ENCODE measurements at places on chromosomes 16 and 17.

- DNase-seq: no peak
Observed at GRCh38 chr17:56021681-56022190, 131.5 kb upstream of the ANKFN1 start.

DNA sequence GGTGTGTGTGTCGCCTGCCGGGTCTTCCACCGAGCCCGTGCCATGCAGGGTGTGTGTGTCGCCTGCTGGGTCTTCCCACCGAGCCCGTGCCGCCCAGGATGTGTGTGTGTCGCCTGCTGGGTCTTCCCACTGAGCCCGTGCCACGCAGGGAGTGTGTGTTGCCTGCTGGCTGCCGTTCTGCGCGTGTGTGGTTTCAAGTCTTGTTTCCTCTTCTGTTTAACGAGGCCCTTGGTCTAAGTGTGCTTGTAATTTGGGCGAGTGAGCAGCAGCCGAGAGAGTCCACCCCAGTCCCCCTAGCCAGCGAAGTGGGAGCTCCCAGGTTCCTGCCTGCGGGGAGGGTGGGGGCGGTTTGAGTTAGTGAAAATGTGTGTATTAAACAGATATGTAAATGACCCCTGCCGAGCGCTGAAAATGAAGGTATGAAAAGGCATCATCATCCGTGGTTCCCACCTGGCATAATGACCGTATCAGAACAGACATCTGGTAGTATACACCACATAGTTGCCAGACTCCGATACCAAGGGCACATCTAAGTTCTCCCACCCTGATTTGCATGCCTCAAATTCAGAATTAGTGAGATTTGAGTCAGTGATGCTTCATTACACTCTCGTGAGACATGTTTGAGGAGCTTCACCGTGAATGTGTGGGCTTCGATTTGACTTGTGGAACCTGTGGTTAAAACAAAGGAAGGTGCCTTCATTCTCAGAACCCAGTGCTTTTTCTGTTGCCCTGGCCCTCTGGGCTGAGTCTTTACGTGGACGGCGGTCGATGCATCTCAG is 114.5 kb upstream of the CHMP6 start:
- peak; percentile 71 for DNase-seq

GRCh38 chr17:77864234-77865111 is 94.0 kb upstream of the TNRC6C start:
- DNase-seq: no peak

DNA sequence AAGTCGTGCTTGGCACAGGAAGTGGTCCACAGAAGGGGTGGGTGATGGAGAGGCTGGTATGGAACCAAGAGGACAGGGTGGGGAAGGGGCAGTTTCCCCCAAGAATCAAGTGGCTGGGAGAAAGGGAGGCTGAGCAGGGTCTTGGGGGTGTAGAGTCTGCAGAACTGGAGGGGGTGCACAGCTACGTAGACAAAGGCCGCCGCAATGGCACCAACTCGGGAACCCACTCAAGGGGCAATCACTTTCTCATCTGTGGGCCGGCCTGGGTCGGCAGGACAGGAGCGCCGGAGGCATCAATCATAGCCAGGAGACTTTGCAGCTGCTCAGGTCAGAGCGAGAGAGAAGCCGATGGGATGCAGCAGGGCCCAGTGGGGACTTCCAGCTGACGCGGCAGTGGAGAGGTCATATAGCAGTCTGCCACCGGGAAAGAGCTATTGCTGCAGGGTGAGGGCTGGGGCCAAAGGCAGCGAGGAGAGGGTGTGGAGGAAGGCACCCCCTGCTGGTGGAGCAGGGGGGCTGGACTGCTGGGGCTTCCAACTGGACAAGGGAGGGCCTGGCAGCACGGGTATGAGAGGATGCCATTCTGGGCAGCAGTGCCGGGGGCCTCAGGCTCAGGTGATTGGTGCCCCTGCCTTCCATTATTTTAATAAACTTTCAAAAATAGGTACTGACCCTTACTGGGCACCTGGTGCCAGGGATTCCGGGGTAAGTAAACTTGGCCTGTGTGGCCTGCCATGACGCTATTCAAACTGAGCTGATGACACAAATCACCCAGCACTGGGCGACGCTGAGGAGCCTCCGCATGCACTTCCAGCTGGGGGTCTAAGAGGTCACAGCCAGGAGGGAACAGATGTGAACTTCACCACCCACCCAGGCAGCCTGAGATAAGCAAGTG is 52.5 kb upstream of the MTSS2 start:
- DNase-seq: no peak

DNA sequence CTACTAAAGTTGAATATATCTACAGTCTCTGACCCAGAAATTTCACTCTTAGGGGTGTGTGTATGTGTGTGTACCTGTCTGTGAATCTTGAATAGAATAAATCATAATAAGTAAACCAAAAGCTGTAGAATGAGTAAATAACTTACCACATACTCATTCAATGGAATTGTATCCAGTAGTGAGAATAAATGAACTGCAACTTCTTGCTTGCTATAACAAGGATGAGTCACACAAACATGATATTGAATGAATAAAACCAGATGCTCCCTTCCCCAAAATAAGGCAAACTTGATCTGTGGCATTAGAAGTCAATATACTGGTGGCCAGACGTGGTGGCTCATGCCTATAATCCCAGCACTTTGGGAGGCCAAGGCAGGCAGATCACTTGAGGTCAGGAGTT is 259.8 kb upstream of the MON1B start:
- DNase-seq: no peak

DNA sequence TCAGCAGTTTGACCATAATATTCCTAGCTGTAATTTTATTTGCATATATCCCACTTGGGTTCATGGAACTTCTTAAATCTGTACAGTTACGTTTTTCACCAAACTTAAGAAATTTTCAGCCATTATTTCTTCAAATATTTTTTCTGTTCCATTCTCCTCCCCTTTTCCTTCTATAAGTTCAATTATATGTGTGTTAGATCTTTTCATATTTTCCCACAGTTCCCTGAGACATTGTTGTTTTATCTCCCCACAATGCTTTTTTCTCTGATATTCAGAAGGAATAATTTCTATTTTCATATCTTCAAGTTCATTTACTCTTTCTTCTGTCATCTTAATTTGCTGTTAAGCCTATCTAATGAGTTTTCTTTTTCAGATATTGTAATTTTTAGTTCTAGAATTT is 26.1 kb downstream of the IKZF3 start:
- DNase-seq: no peak

- DNase-seq: no peak
Observed at GRCh38 chr16:11202260-11203091, 53.5 kb downstream of the SOCS1 start.

- DNase-seq: no peak
Observed at GRCh38 chr16:73196670-73197069, 148.7 kb upstream of the ZFHX3 start.

DNA sequence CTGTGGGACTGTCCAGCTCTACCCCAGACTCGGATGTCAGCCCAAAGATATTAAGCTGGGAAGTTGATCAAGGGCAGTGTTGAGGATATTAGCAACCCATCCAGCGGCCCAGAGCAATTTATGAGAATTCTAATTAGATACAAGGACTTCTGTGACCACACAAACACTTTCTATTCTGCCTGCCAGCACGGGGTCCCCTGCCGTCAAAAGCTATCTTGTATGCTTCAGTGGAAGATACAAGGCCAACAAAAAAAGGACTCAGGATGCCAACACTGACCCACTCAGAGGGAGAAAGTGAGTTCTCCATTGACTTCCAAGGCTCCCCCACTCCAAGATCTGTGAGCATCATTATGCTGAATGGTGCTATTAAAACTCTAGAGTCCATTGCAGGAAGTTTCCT is 390.7 kb downstream of the GRIN2A start:
- DNase-seq: no peak

DNA sequence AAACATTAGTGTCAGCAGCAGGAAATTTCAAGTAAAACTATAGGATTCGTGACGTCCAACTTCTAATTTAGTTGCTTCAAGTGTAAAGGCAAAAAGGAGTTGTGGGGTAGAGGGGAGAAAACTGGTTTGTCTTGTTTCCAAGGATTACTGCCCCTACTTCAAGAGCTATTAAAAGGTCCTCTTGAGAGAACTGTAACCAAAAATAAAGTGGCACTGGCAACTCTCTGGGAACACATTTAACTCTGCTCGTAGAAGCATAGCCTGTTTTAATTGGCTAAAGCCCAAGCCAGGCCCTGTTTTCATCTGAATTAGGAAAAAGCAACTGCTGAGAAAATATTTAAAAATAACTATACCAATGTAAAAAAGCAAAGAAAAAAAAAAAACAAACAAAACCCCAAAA is 51.8 kb upstream of the AKAP1 start:
- DNase-seq: no peak

DNA sequence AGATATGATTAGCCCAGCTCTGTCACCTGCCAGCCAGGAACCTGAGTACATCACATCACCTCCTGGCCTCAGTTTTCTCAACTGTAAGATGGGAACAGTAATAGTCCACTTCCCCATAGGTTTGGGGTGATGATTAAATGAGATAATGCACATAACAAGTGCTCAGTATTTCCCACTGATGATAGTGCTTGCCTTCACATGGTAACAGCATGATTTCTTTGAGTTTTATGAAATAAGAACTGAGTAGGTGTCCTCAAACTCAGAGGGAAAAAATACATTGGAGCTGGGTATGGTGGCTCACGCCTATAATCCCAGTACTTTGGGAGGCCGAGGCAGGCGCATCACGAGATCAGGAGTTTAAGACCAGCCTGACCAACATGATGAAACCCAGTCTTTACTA is 30.1 kb upstream of the SNN start:
- DNase-seq: no peak

DNA sequence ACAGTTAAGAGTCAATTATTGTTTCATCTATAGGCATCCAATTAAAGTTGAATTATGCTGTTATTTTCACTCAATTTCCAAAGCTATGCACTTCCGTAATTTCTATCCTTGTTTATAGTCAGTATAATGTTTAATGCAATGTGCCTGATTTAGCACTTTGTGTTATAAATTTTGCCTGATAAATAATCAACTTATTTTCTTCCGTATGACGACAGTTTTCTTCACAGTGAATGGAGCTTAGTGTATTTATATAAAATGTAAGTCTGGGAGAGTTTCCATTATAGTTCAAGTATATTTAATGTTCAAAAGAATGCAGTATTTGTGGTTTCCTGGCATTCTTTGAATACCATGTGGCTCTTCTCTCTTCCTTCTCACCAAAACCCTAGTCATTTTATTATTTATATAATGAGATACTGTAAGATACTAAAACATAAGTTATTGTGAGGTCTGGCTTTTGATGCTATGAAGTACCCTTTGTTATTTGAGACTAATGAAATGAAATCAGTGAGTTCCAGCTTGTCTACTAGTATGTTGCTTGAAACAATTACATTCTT is 240.6 kb downstream of the PRKCA start:
- DNase-seq: no peak

DNA sequence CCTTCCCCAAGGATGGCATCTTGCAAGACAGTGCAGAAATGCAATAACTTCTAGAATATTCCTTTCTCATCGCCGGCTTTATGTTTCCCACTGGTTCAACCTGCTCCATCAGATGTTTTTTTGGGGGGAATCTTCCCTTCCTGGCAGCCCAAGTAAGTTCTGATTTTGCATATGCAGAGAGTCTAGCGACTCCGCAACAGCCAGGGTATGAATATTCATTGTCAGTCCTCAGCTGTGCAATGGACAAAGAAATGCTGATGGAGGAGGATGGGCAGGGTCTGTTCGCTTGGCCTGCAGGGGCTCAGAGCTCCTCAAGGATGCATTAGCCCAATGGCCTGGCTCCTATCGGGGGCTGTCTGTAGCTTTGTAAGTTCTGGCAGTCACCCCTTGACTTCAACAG is 358.8 kb upstream of the CCL2 start:
- no peak for DNase-seq

DNA sequence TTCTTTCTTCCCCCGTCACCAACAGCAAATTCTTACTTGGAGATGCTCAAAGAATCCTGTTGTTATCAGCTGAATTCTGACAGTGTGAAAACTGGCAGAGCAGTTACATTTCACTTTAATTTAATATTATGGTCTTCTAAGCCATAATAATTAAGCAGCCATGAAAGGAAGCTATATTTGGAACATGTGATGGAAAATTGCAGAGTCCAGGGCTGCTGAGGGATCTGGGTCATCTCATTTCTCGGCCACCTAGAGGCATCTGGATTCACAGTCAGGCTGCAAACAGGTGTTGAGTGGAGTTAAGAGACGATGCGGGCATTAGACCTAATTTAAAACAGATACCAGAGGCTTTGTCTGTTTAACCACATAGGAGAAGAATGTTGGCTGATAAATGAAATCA is 38.4 kb downstream of the CHD9NB start:
- DNase-seq: no peak

DNA sequence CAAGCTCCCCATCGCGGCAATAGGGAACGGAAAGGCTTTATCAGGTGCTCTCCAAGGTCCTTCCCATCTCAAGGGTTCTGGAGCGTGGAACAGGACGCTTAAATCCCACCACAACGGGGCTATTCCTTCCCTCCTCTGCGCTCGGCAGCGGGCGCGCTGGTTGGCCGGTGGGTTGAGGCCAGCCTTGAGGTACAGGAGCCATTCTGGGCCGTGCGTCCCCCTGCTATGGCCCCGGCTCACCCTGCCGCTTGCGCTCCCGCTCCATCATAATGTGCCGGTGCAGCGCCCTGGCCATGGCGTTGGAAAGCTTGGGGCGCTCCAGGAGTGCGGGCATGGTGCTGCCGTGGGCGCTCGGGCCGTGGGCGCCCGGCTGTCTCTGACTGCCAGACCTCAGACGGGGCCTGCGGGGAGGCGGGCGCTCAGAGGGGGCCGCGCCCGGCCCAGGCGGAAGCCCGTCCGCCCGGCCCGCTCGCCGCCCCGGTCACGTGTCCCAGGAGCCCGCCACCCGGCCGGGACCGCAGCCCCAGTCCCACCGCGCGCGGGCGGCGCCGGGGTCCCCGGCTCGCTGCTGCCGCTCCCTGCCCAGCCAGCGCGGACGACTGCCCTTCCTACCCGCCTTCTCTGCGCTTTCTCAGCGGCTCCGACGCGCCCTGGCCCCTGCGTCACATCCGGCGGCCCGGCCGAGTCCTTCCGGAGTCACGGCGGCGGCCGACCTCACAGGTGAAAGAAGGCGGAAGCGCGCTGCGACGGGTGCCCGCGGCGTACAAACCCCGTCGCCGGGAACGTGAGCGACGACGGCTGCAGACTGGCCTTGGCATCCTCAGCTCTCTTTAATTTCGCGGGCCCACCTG is at the start of gene GPS2:
TSS of gene GPS2 (minus strand) at position 642 of the 851 bp plus-strand sequence. CDS start at position 334, 308 bp downstream.
- peak; percentile 95 for DNase-seq

DNA sequence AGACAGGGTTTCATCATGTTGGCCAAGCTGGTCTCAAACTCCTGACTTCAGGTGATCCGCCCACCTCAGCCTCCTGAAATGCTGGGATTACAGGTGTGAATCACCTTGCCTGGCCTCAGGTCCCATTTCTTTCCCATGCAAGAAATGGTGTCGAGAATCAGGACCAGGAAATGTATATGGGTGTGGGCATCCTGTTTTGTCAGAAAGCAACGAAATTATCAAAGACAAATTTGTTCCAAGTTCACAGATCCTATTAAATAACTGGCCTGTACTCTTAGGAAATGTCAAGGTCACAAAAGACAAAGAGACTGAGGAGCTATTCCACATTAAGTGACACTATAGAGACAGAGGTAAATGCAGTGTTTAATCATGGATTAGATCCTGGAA is 17.1 kb upstream of the ST6GALNAC1 start:
- DNase-seq: no peak

GRCh38 chr16:87060034-87060986 is 256.9 kb downstream of the C16orf95 start:
- DNase-seq: no peak

- peak; percentile 26 for DNase-seq
Observed at GRCh38 chr17:74212209-74212912, 1.0 kb upstream of the TTYH2 start.

GRCh38 chr16:80511824-80512592 is 28.8 kb upstream of the DYNLRB2 start:
- DNase-seq: no peak
